ENCODE measurements at places on chromosomes 5 and 9. TPM values are rescaled to one million over a fixed set of nuclear protein-coding genes. Genes with fewer than 3 reads are reported as not detected.

GRCh38 chr5:54581831-54582548 lies 64.4 kb downstream of the SNX18 start:
- peak overlapping the region; percentile 21 for H3K27ac ChIP-seq
- H3K4me1 ChIP-seq: peaks cover 16% of the 10 kb centered on the region
- no peaks in the 10 kb centered on the region for H3K27me3 ChIP-seq
- H3K4me3 ChIP-seq: peak overlapping the region; percentile 11
- DNase-seq: peak; percentile 35

- H3K27me3 ChIP-seq: peaks cover 3% of the 10 kb centered on the region
- no peak overlapping the region for H3K4me3 ChIP-seq
- no peak for DNase-seq
- H3K27ac ChIP-seq: no peak overlapping the region
- no peaks in the 10 kb centered on the region for H3K36me3 ChIP-seq
These were observed 107.7 kb downstream of the GDA start for GRCh38 chr9:72256931-72257330.

The STOM gene
- total RNA-seq: 146 TPM

GRCh38 chr5:32714836-32715235 lies 3.7 kb downstream of the NPR3 start:
- peaks cover 11% of the 10 kb centered on the region for H3K36me3 ChIP-seq
- DNase-seq: peak; percentile 69
- peak overlapping the region; percentile 71 for H3K27ac ChIP-seq
- H3K4me3 ChIP-seq: peak overlapping the region; percentile 83
- no peaks in the 10 kb centered on the region for H3K27me3 ChIP-seq

GRCh38 chr9:19641046-19641445 lies 147.8 kb downstream of the SLC24A2 start:
- no peaks in the 10 kb centered on the region for H3K4me1 ChIP-seq
- H3K36me3 ChIP-seq: no peaks in the 10 kb centered on the region
- H3K27ac ChIP-seq: no peak overlapping the region
- no peaks in the 10 kb centered on the region for H3K27me3 ChIP-seq

The PCDHB14 gene
- 2.7 TPM for total RNA-seq

The SAP30L gene
- total RNA-seq: 36.5 TPM

GRCh38 chr9:84101964-84102632 lies 121.5 kb downstream of the RMI1 start:
- no peaks in the 10 kb centered on the region for H3K36me3 ChIP-seq
- no peak overlapping the region for H3K4me3 ChIP-seq
- H3K4me1 ChIP-seq: no peaks in the 10 kb centered on the region

GRCh38 chr9:124860582-124861341 lies 995 bp downstream of the RPL35 start:
- DNase-seq: peak; percentile 88
- no peaks in the 10 kb centered on the region for H3K27me3 ChIP-seq
- H3K36me3 ChIP-seq: peaks cover 45% of the 10 kb centered on the region
- H3K4me3 ChIP-seq: peak overlapping the region; percentile 90
- peak overlapping the region; percentile 90 for H3K27ac ChIP-seq

Measured in osteoblast (primary cell).